Stimulated activated CD4-positive, alpha-beta T cell treated with anti-CD3 and anti-CD28 coated beads, Interleukin-1b, Interleukin-23, amount 100 ng/mL, for 4 hours (primary cell): ENCODE measurements at places on chromosomes 13 and 19.

GRCh38 chr19:33297401-33298145, 4.8 kb downstream of the CEBPA start:
- DNase-seq, result no peak

DNA sequence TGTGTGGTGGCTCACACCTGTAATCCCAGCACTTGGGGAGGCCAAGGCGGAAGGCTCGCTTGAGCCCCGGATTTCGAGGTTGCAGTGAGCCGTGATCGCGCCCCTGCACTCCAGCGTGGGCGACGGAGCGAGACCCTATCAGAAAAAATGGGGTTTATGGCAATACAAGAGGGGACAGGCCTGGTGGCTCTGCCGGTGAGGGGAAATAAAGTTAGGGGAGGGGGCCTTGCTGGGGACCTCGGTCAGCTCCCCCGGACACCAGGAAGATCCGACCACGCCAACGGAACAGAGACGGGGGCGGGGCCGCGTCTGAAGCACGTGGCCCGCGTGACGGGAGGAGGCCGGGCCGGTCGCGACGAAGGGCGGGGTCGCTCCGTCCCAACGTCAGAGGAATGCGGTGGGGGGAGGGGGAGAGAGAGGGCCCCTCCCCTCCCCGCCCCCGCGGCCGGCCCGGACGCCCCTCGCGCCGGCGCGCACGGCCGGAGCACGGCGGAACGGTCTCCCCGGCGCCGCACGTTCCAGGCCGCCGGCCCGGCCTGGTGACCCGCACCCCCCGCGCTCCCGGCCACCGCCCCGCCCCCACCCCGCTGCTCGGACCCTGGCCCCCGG, 1.9 kb upstream of the HNRNPL start:
- peak; percentile 94 for DNase-seq

GRCh38 chr13:22893777-22894176, 287.0 kb upstream of the SGCG start:
- no peak for DNase-seq

GRCh38 chr19:12015753-12016116, 19.7 kb downstream of the ZNF433 start:
- no peak for DNase-seq

GRCh38 chr13:112702986-112703379, 13.1 kb downstream of the ATP11A start:
- no peak for DNase-seq

GRCh38 chr13:22629374-22629773, 551.4 kb upstream of the SGCG start:
- DNase-seq, result no peak

DNA sequence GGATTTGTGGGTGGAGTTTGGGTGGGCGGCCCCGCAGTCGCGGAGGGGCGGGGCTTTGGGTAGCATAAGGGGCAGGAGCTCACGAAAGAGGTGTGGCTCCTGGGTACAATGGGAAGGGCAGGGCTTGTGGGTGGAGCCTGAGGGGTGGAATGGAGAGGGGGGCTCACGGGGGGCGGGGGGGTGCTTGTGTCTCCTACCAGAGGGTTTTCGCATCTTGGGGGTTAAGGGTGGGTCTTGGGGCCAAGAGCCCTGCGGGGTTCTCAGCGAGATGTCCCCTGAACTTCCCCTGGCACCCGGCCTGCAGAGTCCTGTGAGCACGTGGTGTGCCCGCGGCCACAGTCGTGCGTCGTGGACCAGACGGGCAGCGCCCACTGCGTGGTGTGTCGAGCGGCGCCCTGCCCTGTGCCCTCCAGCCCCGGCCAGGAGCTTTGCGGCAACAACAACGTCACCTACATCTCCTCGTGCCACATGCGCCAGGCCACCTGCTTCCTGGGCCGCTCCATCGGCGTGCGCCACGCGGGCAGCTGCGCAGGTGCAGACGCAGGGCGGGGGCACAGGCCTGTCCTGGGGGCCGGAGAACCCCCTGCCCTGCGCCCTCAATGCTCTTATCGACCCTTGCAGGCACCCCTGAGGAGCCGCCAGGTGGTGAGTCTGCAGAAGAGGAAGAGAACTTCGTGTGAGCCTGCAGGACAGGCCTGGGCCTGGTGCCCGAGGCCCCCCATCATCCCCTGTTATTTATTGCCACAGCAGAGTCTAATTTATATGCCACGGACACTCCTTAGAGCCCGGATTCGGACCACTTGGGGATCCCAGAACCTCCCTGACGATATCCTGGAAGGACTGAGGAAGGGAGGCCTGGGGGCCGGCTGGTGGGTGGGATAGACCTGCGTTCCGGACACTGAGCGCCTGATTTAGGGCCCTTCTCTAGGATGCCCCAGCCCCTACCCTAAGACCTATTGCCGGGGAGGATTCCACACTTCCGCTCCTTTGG, 5.1 kb downstream of the FSTL3 start:
- DNase-seq, result no peak

DNA sequence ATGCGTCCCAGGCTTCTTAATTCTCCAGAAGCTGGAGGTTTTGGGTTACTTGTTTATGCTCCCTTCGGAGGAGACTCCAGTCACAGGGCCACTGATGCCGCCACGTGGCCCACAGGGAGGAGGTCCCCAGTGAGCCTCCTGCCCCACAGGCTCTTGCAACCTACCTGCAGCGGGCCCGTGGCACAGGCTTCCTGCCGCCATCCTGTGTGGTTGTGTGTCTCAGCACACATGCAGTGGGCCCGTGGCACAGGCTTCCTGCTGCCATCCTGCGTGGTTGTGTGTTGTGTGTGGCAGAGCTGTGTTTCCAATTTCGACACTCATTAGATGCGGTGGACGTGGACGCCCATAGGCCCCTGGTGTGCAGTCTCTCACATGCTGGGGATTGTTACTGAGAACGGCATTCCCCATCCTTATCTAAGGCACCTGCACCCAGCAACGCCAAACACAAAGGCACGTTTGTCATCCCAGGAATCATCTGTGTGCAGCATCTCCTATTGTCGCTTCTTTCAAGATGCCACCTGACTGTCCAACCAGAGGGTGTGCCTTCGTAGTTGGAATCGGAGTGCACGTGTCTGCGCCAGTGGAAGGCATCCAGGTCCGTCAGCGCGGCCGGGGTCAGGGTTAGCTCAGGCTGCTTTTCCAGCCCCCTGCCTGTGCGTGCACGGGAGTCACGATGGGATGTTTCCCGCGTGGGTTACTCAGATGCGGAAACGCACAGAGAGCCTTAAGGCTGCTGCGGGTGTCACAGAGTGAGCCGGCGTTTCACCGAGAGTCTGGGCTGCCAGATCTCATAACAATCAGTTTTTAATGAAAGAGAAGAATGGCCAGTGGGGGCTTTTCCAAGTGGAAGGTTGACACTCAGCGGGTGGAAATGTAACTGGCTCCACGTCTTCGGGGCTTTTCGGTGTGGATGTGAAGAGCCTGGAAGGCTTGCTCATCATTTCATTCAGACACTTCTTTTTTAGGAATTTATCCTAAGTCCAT, 119.8 kb downstream of the ATP11A start:
- no peak for DNase-seq

GRCh38 chr19:50300051-50300450, 29.1 kb downstream of the KCNC3 start:
- no peak for DNase-seq

DNA sequence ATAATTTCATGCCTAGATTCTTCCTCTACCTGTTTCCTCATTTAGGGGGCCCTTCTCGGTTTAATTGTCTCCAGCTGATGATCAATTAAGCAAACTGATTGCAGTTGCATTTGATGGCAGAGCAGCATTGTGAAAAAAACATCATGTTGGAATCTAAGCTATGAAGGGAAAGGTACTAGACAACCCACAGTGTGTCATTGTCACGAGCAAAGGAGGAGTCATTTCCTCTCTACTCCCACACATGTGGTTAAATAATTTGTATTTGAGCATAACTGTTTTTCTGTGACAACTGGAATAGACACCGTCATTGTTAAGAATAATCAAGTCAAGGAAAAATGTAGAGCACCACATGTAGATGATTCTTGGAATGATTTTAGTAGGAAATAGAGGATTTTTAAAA, 240.3 kb downstream of the DCT start:
- peak; percentile 8 for DNase-seq

GRCh38 chr19:11384778-11385129, 640 bp upstream of the EPOR start:
- no peak for DNase-seq

DNA sequence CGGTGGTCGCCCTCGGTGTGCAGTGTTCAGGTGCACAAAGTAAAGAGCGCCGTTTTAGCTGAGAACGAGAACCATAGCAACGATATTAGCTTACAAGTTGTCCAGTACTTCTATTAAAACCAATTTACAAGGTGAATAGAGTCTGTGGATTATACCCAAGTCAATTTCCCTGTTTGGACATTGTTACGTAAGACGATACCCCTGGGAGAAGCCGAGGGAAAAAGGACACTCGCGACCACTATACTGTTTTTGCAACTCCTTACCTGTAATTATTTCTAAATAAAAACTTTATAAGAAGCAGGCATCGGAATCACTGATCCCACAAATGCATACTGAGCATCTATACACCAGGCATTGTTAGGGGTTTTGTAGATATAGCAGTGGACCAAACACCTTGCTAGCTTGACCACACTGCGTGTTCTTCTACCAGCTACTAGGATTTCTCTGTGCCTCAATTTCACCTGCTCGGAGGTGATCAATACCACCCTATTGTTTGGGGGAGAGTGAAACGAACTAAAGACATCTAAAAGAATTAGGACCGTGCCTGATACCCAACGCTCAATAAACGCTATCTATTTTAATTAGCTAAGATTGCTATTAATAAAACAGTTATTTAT, 488 bp upstream of the EEF2 start:
- DNase-seq, result no peak

GRCh38 chr13:21033856-21034602, 27.4 kb downstream of the LATS2 start:
- no peak for DNase-seq

DNA sequence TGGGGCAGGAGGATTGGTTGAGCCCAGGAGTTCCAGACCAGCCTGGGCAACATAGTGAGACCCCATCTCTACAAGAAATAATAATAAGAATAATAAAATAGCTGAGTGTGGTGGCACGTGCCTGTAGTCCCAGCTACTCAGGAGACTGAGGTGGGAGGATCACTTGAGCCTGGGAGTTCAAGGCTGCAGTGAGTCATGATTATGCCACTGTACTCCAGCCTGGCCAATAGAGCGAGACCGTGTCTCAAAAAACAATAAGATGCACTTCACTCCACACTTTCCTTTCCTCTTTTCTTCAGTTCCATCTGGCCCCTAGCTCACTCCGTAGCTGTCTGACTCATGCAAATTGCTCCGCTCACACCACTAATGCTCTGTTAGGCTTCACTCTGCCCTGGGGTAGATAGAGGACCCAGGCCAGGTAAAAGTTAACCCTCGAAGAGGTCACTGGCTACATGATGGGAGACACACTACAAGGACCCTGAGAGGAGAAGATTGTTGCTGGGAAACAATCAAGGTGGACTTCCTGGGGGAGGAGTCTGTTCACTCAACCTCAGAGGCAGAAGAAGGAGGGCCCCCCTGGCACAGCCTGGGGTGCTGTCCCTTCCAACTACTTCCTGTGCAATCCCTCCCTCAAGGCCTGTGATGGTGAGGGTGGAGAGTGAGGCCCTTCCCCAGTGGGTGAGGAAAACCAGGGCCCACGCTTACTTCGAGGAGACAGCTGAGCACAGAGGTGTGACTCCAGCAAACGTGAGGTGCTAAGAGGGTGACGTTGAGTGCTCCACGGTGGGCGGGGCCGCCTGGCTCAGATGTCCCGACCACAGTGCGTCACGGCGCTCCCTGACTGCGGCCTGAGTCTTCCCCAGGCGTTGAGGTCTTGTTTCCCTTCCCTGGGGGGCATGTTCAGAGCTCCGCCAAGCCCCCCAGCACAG, 8.8 kb upstream of the TNFSF9 start:
- peak; percentile 39 for DNase-seq

- DNase-seq, result no peak
These were observed 344 bp upstream of the HAUS5 start for GRCh38 chr19:35612224-35612558.

DNA sequence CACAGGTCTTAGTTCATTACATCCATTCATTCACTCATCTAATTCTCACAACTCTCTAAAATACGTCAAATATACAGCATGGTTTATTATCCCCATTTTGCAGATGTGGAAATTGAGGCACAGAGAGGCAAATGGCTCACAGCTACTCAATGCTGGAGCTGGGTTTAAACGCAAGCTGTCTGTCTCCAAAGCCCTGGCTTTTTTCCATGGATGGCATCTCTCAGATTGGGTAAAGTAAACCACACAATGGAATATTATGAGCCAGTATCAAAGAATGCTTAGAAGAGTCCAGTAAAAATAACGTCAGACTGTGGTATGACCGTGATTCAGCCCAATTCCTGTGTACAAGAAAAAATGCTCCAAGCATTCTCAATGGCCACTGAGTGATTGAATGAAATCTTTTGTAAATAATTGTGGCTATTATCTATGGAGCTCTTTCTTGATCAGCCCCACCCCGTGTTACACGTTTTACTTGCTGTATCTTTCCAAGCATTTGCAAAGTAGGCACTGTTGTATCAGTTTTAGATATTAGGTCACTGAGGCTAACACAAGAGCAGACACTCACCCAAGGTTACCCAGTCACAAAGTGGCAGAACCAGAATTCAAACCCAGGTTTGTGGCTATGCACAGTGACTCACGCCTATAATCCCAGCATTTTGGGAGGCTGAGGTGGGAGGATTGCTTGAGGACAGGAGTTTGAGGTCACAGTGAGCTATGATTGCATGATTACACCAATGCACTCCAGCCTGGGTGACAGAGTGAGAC, 5.5 kb upstream of the ACP7 start:
- DNase-seq, result no peak

- no peak for DNase-seq
These were observed 87.9 kb upstream of the WASF3 start for GRCh38 chr13:26469602-26470001.

DNA sequence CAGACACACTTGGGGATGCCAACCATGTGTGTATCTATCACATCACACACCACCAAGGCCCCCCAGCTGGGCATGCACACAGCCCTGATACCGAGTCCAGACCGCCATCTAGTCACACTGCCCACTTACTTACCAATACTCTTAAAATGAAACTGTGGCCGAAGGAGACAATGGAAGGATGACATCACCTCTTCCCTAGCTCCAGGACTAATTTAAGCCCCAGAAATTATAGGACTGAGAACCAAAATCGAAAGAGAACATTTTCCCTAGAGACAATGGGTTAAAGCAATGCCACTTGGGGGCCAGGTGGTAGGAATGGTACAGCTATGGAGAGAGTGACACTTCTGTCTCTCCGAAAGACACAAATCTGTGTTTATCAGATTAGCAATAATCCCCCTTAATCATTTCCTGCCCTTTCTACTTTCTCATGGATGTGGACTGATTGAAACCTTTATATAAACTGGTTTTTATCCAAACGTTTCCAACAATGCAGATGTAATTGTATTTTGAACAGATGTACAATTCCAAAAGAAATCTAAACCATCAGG, 663 bp upstream of the GGACT start:
- DNase-seq, result no peak

GRCh38 chr13:44698066-44698465, 121.9 kb upstream of the TSC22D1 start:
- no peak for DNase-seq

GRCh38 chr19:50333737-50334617, 4.8 kb upstream of the KCNC3 start:
- DNase-seq, result peak; percentile 83

DNA sequence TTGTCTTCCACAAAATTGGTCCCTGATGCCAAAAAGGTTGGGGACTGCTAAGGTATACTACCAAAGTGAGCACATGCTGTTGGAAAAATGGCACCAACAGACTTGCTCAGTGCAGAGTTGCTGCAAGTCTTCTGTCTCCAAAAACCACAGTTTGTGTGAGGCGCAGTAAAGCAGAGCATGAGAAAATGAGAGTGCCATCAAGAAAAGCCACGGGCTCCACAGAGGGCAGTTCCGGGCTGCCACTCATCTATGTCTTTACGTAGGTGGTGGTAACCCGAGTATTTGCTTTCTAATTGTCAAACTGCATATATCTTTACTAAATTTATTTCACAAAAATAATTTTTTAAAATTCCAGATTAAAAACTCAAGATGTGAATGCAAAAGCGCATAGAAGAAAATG, 123.8 kb downstream of the RNF17 start:
- no peak for DNase-seq
